Esophagus mucosa (tissue), 1 donor: ENCODE measurements at places on chromosomes 7 and 10. TPM values are rescaled to one million over a fixed set of nuclear protein-coding genes. Genes with fewer than 3 reads are reported as not detected.

Gene ATP6V0A4
- 1.6 TPM for total RNA-seq

Gene OR6V1
- total RNA-seq, result not detected

Gene GATA3
- 0.76 TPM for total RNA-seq

Gene HOXA7
- 5.2 TPM for total RNA-seq

Gene DNAJB6
- 145 TPM for total RNA-seq

Gene FAM25A
- total RNA-seq, result 29.4 TPM

Gene HABP2
- total RNA-seq, result 0.04 TPM

Gene CALY
- not detected for total RNA-seq

Gene SPDYE9
- not detected for total RNA-seq

Gene EIF5AL1
- total RNA-seq, result 1.7 TPM

Gene HDAC9
- 2.4 TPM for total RNA-seq

Gene MRC1
- total RNA-seq, result 1.2 TPM

Gene CCL26
- not detected for total RNA-seq

Gene SEPTIN7
- total RNA-seq, result 102 TPM

Gene AEBP1
- total RNA-seq, result 6.7 TPM

Gene PDE6C
- not detected for total RNA-seq

Gene SAMD9
- 50.9 TPM for total RNA-seq

Gene CRYGN
- not detected for total RNA-seq

Gene EGR2
- 0.96 TPM for total RNA-seq

Gene CALCR
- not detected for total RNA-seq

Gene NACAD
- total RNA-seq, result 0.20 TPM

Gene NXPH1
- not detected for total RNA-seq

Gene MACC1
- 22.3 TPM for total RNA-seq

Gene IFIT2
- total RNA-seq, result 1.5 TPM
